Stimulated activated CD4-positive, alpha-beta T cell treated with anti-CD3 and anti-CD28 coated beads, Interleukin-1b, Interleukin-23, amount 100 ng/mL, for 1 hour (primary cell): ENCODE measurements at places on chromosomes 2 and 18.
A peak's percentile ranks its signal among the peaks of the same experiment; 100 is the strongest.

- no peak for DNase-seq
Observed at GRCh38 chr2:236855866-236856847, 229.5 kb upstream of the COPS8 start.

DNA sequence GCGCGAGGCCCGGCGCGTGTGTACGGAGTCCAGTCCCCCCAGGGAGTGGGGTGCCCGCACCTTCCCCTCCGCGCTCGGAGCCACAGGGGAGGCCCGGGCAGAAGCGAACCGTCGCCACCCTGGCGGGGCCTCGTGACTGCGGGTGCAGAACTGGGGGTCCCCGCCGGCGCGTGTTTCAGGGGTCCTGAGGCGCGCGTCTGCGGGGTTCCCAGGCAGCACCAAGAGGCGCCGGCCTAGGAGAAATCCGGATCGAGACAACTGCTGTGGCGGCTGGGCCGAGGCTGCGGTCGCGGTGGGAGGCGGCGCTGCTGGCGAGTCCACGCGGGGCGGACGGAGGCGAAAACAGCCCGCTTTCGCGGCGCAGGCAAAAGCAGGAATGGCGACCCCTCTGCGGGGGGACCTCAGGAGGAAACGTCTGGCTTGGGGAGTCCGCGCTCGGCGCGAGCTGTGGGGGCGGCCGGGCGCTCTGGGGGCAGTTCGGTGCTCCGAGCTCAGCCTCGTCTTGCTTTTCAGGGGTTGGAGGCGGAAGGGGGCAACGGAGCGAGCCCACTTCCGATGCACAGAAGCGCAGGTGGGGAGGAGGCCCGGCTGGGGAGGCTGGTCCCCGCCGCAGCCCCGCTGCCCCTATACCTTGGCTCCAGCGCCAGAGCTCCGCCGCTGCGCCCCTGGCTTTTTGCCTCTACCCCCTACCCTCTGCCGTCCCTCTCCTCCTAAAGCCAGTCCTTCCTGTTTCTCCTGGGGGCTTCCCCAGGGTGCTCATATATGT, 81.5 kb upstream of the LDLRAD4 start:
- DNase-seq = no peak

GRCh38 chr2:239018271-239019182, 170.6 kb downstream of the TWIST2 start:
- no peak for DNase-seq

DNA sequence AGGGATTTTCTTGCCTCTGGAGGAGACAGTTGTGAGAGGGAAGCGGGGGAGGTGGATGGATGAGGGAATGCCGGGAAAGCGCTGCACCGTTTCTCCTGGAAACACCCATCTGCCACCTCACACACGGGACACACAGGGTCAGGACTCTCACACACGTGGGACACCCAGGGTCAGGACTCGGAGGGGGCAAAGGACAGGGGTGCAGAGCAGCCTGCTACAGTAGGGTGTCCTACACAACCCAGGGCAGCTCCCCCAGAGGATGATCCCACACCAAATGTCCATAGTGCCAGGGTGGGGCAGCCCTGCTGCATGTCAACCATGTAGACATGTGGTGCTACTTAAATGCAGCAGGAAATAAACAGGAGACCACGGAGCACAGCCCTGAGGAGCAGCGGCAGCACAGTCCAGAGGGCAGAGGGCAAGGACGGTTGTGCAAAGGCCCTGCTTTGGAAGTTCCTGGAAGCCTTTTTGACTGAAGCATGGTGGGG, 5.1 kb downstream of the RAMP1 start:
- no peak for DNase-seq

DNA sequence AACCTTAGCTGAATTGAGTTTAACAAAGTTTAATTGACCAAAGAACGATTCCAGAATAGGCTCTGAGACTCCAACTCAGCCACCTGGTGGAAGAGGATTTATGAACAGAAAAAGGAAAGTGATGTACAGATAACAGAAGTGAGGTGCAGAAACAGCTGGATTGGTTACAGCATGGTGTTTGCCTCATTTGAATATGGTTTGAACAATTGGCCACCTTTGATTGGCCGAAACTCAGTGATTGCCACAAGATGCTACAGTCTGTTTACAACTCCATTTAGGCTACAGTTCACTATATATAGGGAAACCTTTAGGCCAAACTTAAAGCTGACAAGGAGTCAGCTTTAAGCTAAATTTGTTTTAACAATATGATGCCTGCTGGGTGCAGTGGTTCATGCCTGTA, 28.1 kb upstream of the SLC35G4 start:
- no peak for DNase-seq

GRCh38 chr2:152861349-152861942, 143.0 kb downstream of the ARL6IP6 start:
- no peak for DNase-seq

- DNase-seq = no peak
Observed at GRCh38 chr2:214497489-214497888, 86.6 kb downstream of the VWC2L start.

DNA sequence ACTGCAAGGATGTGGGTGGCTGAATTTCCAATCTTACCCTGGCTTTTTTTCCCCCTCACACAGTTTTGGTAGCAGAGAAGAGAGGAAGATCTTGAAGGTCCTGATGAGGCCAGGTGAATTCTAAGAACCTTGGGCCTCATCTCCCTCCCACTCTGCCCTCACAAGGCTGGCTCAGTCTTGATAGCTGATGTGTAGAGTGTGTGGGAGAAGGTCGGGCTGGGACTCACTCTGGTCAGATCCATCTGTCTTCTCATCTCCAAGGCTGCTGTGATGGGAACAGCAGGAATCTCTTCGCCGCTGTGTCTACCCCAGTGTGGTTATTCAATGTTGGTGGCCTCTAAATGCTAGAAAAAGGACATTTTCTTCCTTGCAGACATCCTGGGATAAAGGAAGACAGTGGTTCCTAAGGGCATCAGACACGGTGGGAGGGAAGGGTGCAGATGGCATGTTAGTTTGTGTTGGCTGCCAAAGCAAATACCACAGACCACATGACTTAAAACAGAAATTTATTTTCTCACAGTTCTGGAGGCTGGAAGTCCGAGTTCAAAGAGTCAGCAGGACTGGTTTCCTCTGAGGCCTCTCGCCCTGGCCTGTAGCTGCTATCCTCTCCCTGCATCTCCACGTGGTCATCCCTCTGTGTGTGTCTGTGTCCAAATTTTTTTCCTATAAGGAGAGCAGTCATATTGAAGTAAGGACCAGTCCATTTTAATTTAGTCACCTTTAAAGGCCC, 37.6 kb upstream of the MGAT4A start:
- DNase-seq = no peak

DNA sequence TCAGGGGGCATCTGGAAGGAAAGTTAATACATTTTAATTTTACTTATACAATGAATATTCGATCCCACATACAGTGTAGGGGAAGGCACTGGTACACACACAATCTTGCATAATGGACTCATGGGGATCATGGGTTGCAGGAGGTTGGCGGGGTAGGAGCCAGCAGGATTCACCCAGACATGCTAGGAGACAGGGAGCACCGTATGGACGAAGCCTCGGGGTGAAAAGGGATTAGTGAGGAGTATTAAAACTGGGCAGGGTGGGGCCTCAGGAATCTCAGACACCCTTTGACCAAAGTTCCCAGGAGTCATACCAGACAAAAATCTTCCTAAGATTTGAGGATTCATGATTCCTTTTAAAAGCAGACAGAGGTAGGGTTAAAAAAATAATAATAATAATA, 140.8 kb downstream of the BCL11A start:
- no peak for DNase-seq

DNA sequence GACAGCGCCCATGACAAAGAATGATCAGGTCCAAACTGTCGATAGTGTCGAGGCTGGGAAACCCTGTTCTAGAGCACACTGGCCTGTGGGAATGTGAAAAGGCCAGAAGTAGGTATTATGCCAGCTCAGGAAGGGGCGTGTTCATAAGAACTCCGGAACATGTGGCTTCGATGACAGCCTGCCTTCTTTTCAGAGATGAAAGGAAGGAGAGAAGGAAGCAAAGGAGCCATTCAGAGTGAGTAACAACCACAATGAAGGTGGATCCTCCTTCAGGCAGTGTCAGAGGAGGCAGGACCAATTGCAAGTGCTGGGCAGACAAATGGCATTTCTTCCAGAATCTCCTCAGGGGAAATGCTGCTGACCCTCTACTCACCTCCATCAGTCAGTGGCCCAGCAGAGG, 58.5 kb downstream of the NCKAP5 start:
- DNase-seq = no peak

DNA sequence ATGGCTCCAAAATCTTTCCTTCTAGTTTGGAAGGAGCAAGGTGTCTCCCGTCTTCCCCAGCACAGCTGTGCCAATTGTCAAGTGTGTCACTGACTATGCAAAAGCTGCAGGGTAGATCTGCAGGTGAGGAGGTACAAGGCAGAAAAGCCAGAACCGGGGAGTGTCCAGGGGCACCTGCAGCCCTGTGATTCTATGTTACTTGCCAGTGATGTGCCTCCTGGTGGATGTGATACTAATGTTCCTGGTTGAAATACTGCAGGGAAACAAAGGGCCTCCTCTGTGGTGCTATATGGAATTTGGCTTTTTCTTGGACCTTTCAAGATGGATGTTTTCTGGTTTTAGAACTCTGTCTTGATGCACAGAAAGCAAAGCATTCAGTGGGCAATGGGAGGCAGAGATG, 80.3 kb downstream of the ST6GAL2 start:
- DNase-seq = no peak

DNA sequence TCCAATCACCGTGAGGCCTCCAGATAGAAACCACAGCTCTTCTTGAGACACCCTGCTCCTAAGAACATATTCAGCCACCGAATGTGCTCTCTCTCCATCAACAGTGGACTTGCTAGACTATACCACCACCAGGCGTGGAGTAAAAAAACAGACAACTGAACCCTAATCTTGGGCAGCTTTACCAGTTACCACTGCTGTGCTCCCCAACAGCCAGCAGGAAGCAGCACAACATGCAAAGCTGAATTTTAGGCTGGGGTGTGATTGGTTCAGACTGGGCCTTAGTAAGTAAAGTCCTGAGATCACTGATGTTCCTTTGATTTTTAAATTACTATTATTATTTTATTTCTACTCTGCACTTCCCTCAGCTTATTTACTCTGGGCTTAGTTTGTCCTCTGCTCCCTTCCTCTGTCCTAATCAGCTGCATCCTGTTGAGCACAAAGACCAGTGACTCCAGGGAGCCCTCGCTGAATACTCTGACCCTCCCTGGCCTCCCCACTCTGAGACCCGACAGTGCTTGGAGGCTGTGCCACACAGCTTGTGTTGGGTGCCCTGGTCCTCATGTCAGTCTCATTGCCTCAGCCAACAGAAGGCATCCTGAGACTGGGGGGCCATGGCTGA, 21.9 kb downstream of the MRPL35 start:
- DNase-seq = peak; percentile 14

- no peak for DNase-seq
Observed at GRCh38 chr18:80175451-80176204, 66.6 kb downstream of the ADNP2 start.

GRCh38 chr2:236034974-236035373, 133.2 kb downstream of the GBX2 start:
- no peak for DNase-seq

DNA sequence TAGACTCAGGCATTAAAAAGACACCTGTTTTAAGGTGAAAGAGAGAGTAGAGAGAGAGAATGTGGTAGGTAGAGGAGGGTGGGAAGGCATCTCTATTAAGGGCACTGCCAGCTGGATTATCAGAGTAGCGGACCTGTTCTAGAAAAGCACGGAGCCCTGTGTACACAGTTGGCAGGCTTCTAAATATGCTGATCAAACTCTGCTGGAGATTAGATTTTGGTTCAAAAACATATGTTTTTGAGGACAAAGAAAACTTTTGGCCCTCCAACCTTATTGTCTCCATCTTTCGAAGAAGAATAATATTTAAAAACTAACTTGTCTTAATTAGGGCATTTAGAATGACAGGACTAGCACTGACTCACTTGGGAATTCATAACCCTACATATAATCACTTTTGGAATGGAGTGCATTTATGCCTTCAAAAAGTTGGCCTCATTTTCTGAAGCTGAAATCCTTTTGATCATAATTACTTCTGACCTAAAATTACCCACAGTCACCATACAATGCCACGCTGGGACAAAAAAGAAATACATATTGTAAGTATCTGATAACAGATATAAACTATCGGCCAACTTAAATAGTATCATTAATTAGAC, 254.6 kb downstream of the MEIS1 start:
- no peak for DNase-seq

GRCh38 chr2:156852210-156852609, 405.3 kb upstream of the GALNT5 start:
- no peak for DNase-seq

- no peak for DNase-seq
Observed at GRCh38 chr2:85936421-85937068, 47.8 kb upstream of the ST3GAL5 start.

GRCh38 chr2:203900253-203900652, 32.7 kb downstream of the CTLA4 start:
- DNase-seq = no peak

- no peak for DNase-seq
Observed at GRCh38 chr2:729376-729861, 52.2 kb upstream of the TMEM18 start.

DNA sequence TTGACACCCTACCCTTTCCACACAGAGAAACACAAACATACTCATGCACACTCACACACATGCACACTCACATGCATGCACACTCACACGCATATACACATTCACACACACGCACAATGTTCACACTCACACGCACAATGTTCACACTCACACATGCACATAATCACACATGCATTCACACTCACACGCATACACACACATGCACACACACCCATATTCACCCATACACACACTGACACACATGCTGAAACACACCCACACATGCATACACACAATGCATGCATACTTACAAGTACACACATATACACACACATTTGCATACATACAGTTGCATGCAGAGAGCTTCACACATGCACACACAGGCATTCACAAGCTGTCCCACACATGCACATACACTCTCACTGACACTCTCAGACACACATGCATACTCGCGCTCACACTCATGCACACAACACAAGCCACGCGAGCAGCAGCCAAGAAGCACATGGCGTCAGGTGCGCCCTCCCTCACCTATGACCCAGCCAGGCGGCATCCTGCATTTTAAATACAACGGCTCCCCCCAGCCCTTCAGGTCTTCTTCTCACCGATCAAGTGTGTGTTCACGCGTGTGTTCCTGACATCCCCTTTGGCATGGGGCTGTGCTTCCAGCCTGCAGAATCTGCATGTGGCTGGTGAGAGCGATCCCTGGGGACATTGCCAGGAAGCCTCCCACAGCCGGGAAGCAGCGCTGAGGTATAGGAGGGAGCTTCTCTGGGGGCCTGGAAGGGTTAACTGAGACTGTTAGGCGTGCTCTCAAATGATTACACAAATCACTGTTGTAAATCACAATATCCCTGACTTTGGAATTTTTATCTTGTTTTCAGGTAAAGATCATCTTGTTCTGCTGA, 195.1 kb downstream of the RTP5 start:
- no peak for DNase-seq

GRCh38 chr2:27754138-27754588, 17.4 kb upstream of the MRPL33 start:
- peak; percentile 48 for DNase-seq

GRCh38 chr2:229081411-229081810, 189.7 kb downstream of the PID1 start:
- DNase-seq = no peak

GRCh38 chr2:168146892-168147810, 100.2 kb downstream of the STK39 start:
- no peak for DNase-seq

GRCh38 chr2:37713258-37713700, 41.8 kb upstream of the CDC42EP3 start:
- DNase-seq = no peak

GRCh38 chr2:143632751-143633374, 503.6 kb downstream of the ARHGAP15 start:
- DNase-seq = no peak
